ENCODE measurements at places on chromosomes 5 and 9. TPM values are rescaled to one million over a fixed set of nuclear protein-coding genes. Genes with fewer than 3 reads are reported as not detected.

DNA sequence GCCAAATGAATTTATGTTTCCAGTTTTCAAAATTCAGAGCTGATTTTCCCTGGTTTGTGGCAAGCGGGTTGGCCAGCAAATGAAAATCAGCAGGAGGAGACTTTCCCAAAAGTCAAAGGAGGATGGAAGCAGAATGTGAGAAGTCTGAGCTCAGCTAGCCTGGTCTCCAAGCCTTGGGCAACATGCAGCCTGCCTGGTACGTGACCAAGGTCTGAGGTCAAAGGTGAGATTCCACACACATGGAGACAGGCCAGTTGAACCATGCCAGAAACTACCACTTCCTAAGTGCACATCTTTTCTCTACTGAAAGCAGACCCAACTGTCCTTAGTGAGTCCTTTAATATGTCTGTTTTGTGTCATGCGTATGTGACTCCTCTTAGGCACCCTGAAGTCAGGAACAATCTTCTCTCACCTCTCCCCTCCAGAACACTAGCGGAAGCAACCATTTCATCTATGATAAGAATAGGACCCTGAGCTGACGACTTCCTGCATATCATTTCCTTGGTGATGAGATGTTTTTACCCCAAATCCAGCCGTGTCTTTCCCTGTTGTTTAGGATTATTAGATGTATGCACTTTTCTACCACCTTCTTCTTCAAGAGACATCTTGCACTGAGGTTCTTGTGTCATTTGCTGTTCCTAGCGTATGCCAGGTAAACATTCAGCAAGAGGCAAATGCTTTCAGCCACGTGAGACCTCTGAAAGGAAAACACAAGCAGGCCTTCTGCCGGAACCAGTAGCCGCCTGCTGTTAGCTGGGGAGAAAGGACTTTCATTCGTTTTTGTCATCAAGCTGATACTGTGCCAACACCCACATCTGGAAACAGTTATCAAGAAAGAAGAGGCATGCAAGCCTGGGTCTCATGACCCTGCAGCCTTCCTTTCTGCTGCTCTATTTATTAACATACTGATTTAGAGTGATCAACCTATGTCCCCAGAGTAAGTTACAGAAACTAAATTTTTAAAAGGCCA lies 9.7 kb upstream of the TGFBI start:
- DNase-seq: no peak

GRCh38 chr9:27473111-27473529 lies 51.0 kb upstream of the IFNK start:
- no peak for DNase-seq

- DNase-seq: no peak
Observed at GRCh38 chr9:93243112-93243511, 59.2 kb downstream of the WNK2 start.

DNA sequence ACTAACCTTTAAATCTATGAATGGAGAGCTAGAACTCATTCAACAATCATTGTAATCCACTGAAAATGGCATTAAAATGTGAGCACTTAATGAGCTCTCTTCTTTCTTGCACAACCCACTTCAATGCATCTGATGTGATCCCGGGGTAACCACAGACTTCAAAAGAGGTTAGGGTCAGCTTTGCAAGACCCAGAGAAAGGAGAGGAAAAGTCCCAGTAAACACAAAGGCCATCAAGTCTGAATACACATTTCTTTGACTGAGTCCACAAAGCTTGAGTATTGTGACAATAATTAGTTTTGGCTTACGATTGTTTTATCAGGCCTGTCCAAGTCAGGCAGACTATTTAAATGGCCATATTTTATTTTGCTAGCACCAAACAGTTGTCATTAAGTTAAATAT lies 148.8 kb upstream of the ZNF608 start:
- DNase-seq: no peak

- DNase-seq: no peak
Observed at GRCh38 chr5:111859533-111860270, 102.7 kb upstream of the NREP start.

DNA sequence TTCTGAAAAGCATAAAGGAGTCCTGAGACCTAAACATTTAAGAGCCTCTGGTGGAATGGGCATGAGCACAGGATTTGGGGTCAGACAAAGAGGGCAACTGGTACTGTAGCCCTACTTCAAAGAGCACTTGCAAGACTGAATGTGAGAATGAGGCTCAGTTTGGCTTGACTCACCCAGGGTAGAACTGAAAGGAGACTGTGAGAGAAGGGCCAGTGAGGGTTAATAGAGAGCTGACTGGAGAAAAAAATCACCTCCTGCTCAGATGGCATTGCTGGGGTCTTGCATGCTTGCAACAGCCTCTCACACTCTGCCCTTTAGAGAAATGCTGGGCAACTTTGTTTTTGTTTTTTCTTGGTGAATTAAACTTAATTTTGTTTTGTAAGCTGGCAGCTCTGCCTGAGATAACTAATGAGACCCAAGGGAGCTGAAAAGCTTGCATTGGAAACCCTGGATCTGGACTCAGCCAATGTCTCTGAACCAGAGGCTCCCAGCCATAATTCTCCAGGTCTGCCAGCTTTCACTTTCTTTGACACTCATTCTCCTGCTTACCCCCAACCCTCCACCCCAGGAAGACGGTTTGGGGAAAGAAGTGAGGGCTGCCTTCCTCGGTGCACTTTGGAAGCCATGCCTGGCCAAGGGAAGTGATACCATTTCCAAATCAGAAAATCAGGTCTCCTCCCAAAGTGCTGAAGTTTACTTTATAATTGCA lies 161.1 kb upstream of the PANK3 start:
- no peak for DNase-seq

GRCh38 chr5:73686912-73687311 lies 60.9 kb downstream of the ARHGEF28 start:
- DNase-seq: no peak

GRCh38 chr5:38636626-38637025 lies 80.2 kb upstream of the LIFR start:
- DNase-seq: no peak

GRCh38 chr5:98557916-98558315 lies 215.5 kb upstream of the RGMB start:
- DNase-seq: no peak

DNA sequence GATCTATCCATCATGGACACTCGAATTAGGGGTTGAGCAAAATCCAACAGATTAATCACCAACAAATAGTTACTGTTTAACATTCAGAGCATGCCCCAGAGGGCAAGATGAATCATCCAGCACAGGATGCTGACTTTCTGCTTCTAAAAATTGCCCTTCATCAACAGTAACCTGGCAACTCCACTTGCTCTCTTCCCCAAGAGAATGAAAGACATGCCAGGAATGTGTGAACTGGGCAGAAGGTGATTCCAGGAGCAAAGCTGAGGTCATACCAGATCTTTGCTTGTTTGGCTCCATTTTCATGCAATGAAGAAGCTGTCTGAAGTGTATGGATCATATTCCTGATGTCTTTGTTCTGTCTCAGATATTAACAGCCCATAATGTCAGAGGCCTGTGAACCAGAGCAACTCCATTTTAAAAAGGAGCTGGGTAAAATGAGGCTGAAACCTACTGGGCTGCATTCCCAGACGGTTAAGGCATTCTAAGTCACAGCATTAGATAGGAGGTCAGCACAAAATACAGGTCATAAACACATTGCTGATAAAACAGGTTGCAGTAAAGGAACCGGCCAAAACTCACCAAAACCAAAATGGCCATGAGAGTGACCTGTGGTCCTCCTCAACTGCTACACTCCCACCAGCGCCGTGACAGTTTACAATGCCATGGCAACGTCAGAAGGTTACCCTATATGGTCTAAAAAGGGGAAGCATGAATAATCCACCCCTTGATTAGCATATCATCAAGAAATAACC lies 2.5 kb upstream of the ZNF367 start:
- peak; percentile 95 for DNase-seq

GRCh38 chr5:154517181-154517580 lies 39.2 kb upstream of the HAND1 start:
- no peak for DNase-seq

GRCh38 chr5:39198127-39198526 lies 21.2 kb downstream of the FYB1 start:
- DNase-seq: no peak

GRCh38 chr5:111584651-111585050 lies 72.3 kb upstream of the STARD4 start:
- DNase-seq: no peak

DNA sequence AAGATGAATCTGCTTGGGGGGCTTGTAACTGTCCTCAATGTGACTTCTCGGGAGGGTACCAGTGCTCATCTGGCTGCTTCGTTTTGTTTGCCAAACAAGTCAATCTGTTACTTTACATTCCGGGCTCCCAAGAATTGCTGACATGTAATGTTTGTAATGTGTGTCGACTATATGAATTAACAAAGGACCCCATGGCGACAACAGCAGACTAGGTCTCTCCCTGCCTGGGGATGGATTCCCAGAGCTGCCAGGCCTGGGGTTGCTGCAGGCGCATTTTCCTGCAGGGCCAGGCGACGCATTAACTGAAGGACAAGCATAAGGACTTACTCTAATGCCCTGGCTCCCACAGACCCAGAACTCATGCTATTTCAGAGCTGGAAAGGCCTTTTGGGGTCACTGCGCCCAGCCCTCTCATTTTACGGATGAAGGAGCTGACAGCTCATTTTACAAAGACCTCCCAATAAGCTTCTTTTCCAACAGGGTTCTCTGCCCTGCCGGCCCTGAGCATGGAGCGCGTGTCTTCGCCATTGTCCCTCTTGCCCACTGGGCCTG lies 214.8 kb downstream of the TTLL11 start:
- no peak for DNase-seq

GRCh38 chr9:126818482-126818881 lies 13.6 kb downstream of the ZBTB43 start:
- DNase-seq: no peak

AQP7 gene
- not detected for polyA plus RNA-seq

FOXD4L6 gene
- 0.03 TPM for polyA plus RNA-seq

ECSCR gene
- polyA plus RNA-seq: not detected

MARVELD2 gene
- polyA plus RNA-seq: 17.6 TPM

BTNL3 gene
- not detected for polyA plus RNA-seq

CTNND2 gene
- not detected for polyA plus RNA-seq

APC gene
- polyA plus RNA-seq: 16.5 TPM

MTRR gene
- polyA plus RNA-seq: 45.5 TPM

TOR4A gene
- polyA plus RNA-seq: 5.8 TPM

PCDHGA5 gene
- polyA plus RNA-seq: 0.07 TPM

CDH9 gene
- polyA plus RNA-seq: not detected

PDCD1LG2 gene
- 20.2 TPM for polyA plus RNA-seq

GPRIN1 gene
- polyA plus RNA-seq: 4.4 TPM

KCNT1 gene
- polyA plus RNA-seq: not detected

Data from keratinocyte (primary cell).